ENCODE measurements at places on chromosomes 16 and 17.

DNA sequence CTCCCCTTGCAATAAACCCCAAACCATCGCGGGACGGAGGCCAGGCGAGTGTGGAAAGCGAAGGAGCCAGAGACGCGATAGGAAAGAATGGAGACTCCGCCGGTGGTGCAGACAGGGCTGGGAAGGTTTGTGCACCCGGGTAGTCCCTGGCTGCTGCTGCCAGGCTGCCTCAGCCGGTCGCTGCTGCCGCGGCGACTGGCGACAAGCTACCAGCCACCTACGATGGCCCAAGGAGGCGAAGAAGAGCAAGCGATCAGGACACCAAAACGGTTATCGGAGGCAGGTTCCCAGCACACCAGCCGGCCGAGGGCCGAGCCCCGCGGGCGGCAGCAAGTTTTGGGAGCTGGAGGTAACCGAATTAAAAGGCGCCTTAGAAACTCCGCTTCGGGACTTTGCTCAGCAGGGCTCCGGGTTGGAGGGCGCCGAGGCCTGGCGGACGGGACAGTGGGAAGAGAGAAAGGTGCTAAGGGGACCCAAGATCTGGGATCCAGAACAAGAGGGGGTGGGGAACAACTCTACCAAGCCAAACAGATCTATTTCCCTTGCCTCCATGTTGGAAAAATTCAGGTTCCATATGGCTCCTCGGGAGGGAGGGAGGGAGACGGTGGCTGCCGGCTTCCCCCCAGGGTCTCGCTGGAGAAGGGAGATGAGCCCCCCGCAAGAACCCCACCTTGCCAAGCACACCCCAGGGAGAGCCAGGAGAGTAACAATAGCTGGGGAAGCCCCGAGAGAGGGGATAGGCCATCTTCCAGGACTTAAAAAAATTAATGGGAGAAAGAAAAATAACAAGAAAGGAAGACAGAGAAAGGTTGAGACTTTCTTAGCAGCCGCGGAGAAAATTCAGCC, 9.7 kb upstream of the HOXB2 start:
- ATAC-seq, result no peak

- no peak for ATAC-seq
Measured at GRCh38 chr16:19861811-19862327, 22.8 kb downstream of the GPRC5B start.

- ATAC-seq, result no peak
Measured at GRCh38 chr16:48608871-48609651, 919 bp downstream of the N4BP1 start.

DNA sequence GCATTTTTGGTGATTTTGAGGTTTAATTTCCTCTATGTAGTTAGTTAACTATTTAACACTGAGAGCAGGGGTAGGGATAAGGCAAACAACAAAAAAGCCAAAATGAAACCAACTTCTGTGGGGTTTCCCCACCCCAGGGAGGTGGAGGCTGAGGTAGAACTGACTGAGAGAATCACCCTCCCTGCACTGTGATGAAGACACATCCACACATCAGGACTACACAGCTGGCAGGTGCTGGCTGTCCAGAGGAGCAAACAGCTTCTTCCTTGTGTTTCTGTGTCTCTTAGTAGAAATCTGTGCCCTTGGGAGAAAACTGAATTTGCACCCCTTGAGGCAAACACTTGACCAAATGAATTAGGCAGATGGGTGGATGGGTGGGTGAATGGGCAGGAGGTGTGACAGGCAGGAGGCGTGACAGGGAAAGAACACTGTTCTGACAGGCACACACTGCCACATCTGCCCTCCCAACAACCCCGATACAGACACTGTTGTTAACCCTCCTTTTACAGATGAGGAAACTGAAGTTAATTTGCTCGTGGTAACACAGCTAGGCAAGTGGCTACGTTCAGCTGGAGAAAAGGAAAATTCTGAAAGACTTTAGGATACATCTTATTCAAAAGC, 62.9 kb upstream of the AMZ2 start:
- ATAC-seq, result no peak

GRCh38 chr17:7885367-7886226, 3.0 kb upstream of the CHD3 start:
- no peak for ATAC-seq

- peak; percentile 71 for ATAC-seq
Measured at GRCh38 chr16:29877266-29877961, 14.4 kb upstream of the CDIPT start.

Measured in esophagus mucosa (tissue), 1 donor.